ENCODE measurements at places on chromosomes 2 and 18. TPM values are rescaled to one million over a fixed set of nuclear protein-coding genes. Genes with fewer than 3 reads are reported as not detected.

The DNAH6 gene
- 0.29 TPM for total RNA-seq

The TMEM37 gene
- total RNA-seq = 27.8 TPM

The CNNM4 gene
- 5.1 TPM for total RNA-seq

The KLHL30 gene
- total RNA-seq = not detected

The SERPINB5 gene
- total RNA-seq = 0.72 TPM

The PDE1A gene
- 0.58 TPM for total RNA-seq

The GRHL1 gene
- 3.2 TPM for total RNA-seq

The ABHD3 gene
- total RNA-seq = 12.5 TPM

The IL1RN gene
- total RNA-seq = not detected

The CNDP1 gene
- not detected for total RNA-seq

The ST6GAL2 gene
- total RNA-seq = 0.45 TPM

The SLC14A1 gene
- not detected for total RNA-seq

The CD207 gene
- total RNA-seq = not detected

The APOB gene
- total RNA-seq = 5.8 TPM

The CNRIP1 gene
- 107 TPM for total RNA-seq

The MORN2 gene
- not detected for total RNA-seq

The GCG gene
- total RNA-seq = not detected

The DTNA gene
- total RNA-seq = 21.1 TPM

The OSBPL6 gene
- 1.5 TPM for total RNA-seq

The HTR2B gene
- 32.1 TPM for total RNA-seq

The AOX1 gene
- 303 TPM for total RNA-seq

The TMEM17 gene
- total RNA-seq = 2.2 TPM

The MSTN gene
- 2.0 TPM for total RNA-seq

The ALPI gene
- total RNA-seq = not detected

The CROCC2 gene
- total RNA-seq = not detected

The MYO7B gene
- 155 TPM for total RNA-seq

The RAMP1 gene
- total RNA-seq = 47.7 TPM

The LHCGR gene
- total RNA-seq = not detected

The KHK gene
- total RNA-seq = 1.3 TPM

The BIN1 gene
- total RNA-seq = 175 TPM

The BCL11A gene
- 6.8 TPM for total RNA-seq

The HSBP1L1 gene
- 42.6 TPM for total RNA-seq

The MC4R gene
- total RNA-seq = not detected

The TNFRSF11A gene
- total RNA-seq = 8.2 TPM

The TTC21B gene
- total RNA-seq = 13.6 TPM

The FBLN7 gene
- 4.8 TPM for total RNA-seq

The CNGA3 gene
- 1.1 TPM for total RNA-seq

The TEX44 gene
- not detected for total RNA-seq

The EPC2 gene
- 32.1 TPM for total RNA-seq

The BOD1L2 gene
- not detected for total RNA-seq

The KIAA2012 gene
- total RNA-seq = 0.18 TPM

The DSG2 gene
- 42.0 TPM for total RNA-seq

The COL4A3 gene
- total RNA-seq = under 0.01 TPM

Data from stomach (tissue), 19 donors.